ENCODE measurements at places on chromosomes 3 and 15.

GRCh38 chr3:136109499-136109898 is 86.6 kb downstream of the MSL2 start:
- DNase-seq = no peak

- no peak for DNase-seq
These were observed 118.7 kb downstream of the TMEM266 start for GRCh38 chr15:76178296-76179000.

- DNase-seq = no peak
These were observed 264.1 kb downstream of the ADAMTSL3 start for GRCh38 chr15:83918011-83918410.

GRCh38 chr15:99716540-99717095 is 16.6 kb downstream of the LYSMD4 start:
- DNase-seq = no peak

- peak; percentile 57 for DNase-seq
These were observed 84.6 kb downstream of the GREM1 start for GRCh38 chr15:32802286-32802936.

DNA sequence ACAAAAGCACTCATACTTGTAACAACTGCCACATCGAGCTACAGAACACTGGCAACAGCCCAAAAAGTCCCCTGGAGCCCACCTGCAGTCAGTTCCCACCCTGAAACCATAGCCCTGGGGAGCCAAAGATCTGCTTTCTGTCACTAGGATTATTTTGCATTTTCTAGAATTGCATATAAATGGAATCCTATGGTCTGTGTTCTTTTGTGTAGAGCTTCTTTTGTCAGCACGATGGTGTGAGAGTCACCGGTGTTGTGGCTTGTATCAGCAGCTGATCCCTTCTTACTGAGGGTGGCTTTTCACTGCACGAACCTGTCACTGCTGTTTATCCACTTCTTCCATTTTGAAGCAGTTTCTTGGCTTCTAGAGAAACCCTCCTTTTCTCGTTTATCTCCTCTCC is 60.1 kb upstream of the PRR23E start:
- DNase-seq = no peak

GRCh38 chr15:38320181-38320580 is 67.5 kb downstream of the SPRED1 start:
- DNase-seq = no peak

GRCh38 chr3:151740581-151740980 is 6.9 kb downstream of the AADACL2 start:
- no peak for DNase-seq

GRCh38 chr3:20222274-20222673 is 36.3 kb upstream of the SGO1 start:
- no peak for DNase-seq

DNA sequence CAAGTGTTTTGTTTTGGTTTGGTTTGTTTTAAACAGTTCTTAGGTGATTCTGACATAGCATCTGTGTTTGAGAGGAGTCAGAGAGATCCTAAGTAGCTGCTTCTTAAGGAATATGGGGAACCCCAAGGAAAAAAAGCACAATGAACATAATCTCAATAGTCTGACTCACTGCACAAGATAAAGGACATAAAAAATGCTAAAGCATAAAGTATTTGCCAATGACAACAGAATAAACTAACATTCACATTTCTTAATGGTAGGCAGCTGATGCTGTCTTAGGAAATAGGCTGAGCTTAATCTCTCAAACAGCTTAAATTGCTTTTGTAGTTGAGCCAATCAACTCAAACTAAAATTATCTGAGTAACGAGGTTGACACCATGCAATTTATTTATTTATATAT is 2.9 kb downstream of the NCEH1 start:
- DNase-seq = no peak
